ENCODE measurements at places on chromosomes 5 and 9.

DNA sequence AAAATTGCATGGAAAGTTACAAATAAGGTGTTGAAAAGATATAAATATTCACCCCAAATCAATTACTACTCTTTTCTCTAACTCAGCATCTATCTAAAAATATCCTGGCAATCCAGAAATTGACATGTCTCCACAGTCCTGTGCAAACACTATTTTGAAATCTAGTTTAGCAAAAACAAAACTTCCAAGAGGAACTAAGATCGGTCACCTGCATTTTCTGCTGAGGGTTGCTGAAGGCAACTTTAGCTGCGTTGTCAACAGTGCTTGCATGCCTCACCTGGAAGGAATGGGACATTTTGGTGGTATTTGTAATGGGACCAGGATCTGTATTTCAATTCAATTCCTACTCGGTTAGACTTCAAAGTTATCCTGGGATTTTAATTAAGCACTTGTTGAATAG is 398.3 kb downstream of the NTRK2 start:
- no peak for DNase-seq

DNA sequence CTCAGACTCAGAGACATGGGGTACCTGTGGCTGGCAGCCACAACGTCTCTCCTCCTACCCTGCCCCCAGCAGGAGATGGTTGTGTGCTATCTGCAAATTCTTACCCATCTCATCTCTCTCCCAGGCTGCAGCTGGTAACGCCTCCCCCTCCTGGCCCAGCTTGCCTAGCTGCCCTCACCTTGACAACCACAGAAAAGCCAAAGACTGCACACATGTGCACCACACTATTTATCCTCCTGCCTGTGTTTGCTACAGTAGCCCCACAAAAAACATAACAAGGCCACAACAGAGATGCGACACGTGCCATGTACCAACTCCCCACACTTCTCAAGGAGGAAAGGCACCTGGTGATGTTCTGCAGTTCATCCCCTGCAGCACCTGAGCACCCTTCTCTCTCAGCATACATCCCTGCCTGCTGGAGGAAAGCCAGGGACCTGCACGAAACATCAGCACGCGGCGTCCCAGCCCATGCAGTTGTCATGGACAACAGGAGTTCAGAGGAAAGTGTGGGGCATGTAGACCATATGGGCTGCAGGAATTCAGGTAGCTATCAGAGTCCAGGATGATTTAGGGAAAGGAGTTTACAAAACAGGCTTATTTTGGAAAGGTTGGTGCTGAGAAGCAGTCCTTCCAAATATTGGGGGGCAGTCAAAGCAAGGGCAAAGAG is 168.7 kb downstream of the C5orf15 start:
- DNase-seq, result no peak

- no peak for DNase-seq
Observed at GRCh38 chr9:123425261-123425821, 69.3 kb downstream of the CRB2 start.

DNA sequence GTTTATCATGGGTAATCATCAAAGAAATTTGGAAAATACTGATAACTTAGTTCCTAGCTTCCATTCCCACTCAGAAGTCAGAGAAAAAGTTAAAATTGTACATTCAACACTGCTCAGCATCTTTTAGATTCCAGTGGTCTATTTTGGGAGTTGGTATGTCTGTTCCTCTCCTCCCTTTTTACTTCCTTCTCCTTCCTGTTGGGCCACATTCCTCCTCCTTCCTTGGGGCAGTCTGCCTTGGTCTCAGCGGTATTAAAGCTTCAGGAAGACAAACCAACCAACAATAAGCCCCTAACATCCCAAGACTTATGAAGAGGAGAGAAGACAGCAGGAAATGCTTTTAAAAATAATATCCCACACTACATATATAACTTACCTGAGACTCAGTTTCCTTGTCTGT is 49.9 kb upstream of the SSBP2 start:
- DNase-seq, result peak; percentile 47

DNA sequence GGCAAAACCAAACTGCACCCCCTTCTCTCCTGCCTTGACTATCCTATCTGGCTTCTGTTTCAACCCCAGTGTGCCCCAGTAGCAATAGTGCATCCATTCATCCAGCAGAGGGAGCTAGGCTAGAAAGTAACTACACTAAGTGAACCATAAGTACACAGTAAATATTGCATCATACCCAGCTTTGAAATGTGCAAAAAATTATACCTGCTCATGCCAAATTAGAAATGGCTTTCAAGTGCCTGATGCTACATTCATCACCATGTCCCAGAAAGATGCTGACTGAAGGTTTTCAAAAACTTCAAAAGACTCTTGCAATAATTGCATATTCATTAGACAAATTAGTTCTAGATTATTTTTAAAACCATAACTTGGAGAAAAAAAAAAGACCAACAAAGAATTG is 153.5 kb downstream of the PRELID2 start:
- DNase-seq, result peak; percentile 67

GRCh38 chr9:19471737-19472648 is 63.2 kb downstream of the ACER2 start:
- peak; percentile 64 for DNase-seq
